ENCODE measurements at places on chromosomes 12 and 14.

DNA sequence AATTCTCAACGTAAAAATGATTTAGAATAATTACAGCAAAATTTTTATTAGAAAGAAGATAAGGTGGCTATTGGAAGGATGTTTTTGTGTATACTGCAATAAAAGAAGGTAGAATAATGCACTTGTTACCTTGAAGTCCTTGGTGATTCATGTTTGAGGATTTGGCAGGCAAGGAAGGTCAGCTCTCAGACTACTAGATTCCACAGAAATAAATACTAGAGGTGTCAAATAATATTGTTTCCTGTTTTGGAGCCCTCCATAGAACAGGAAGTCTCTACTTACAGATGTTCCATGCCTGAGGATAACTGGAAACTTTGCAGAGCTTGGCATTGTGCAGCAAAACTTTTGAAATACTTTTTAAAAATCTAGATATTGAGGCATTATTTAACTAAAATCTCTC, 284.3 kb upstream of the SYT1 start:
- no peak for DNase-seq

- DNase-seq = no peak
These were observed 15.8 kb downstream of the FBXW8 start for GRCh38 chr12:116926283-116927243.

DNA sequence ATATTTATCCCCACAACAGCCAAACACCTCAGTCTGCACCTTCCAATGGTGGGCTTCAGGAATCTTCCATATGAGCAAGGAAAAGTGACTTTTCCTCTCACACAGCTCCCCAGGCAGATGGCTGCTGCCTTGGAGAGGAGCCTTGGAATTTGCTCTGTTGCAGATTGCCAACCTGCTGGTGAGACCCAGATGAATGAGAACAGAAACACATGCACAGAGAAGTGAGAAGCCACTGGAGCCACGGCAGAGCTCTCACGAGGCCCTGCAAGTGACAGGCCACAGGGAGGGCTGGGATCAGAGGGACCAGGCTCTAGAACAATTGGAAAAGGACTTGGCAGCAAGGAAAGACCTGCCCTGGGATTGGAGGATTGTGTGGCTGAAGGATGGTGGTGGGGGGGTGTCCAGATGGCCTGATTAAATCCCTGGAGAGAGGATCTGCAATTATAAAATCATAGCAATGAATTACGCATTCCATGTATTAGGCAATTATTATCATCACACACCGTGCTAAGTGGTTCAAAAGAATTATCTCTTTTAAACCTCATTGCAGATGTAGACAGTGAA, 84.9 kb upstream of the PWP1 start:
- DNase-seq = no peak

DNA sequence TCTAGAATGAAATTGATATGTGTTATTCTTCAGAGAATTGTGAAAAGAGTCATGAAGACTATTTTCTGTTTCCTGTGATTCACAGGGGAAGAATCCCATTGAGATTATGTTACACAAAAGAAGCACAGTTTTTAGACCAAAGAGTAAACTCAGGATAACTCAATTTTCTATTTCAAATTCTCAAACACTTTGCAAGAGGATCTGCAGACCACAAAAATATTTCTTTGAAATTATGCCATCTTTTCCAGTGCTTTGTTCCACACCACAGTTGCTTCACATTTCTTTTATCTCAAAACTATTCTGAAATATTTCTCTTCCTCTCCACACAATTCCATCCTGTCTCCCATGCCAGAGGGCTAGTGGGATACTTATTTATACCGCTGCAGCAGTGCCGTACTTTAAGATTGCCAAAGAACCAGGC, 188.9 kb upstream of the FOXG1 start:
- DNase-seq = no peak

- no peak for DNase-seq
These were observed 93.9 kb downstream of the TBC1D30 start for GRCh38 chr12:64918344-64918743.

- DNase-seq = no peak
These were observed 26.2 kb downstream of the LGR5 start for GRCh38 chr12:71465796-71466195.

DNA sequence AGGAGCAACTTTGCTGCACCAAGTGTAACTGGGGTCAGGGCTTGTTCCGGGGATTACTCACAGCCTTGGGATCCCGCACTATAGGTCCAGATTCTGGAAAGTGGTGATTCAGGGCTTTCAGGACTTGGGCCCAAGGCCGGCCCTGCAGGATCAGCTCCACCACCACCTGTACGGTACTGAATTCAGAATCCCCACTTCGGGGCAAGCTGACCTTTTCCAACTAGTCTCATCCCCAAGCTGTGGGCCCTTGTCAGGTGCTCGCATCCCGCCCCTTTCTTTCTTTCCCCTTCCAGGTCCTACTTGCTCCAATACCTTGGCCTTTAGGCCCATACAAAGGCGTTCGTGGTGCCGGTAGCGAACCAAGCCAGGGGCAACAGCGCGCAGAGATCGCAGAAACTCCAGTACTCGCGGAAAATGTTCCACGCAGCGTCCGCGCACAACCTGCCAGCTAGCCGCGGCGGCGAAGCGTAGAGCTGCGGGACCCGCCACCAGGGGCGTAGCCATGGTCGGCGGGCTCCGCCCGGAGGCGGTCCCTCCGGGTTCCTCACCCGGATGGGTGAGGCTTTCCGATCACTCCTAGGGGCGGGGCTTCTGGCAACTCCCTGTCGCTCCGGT, 487 bp downstream of the TINF2 start:
- DNase-seq = peak; percentile 93

DNA sequence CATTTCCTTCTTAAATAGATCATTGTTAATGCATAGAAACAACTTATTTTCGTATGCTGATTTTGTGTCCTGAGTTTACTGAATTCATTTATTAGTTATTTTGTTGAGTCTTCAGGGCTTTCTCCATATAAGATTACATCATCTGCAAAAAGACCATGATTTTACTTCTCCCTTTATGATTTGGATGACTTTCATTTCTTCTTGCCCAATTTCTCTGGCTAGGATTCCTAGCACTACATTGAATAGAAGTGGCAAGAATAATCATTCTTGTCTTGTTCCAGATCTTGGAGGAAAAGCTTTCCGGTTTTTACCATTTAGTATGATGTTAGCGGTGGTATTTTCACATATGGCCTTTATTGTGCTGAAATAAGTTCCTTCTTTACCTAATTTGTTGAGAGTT, 303.0 kb upstream of the RTL1 start:
- DNase-seq = no peak

DNA sequence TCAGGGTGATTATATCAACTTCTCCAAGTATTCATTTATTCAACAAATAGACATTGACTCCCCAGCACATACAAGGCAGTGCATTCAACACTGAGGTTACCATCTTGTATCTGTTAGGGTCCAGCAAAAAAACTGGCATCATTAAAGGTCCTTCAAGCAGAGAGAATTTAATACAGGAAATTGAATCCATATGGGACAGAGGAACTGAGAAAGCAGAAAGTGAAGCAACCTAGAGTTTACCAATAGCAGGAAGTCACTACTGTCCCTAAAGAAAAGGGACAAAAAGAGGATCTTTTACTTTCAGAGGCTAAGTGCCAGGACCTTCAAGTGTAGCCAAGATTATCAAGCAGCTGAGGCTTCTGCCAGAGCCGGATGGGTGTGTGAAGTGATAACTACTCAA, 237.8 kb upstream of the TBX3 start:
- no peak for DNase-seq

DNA sequence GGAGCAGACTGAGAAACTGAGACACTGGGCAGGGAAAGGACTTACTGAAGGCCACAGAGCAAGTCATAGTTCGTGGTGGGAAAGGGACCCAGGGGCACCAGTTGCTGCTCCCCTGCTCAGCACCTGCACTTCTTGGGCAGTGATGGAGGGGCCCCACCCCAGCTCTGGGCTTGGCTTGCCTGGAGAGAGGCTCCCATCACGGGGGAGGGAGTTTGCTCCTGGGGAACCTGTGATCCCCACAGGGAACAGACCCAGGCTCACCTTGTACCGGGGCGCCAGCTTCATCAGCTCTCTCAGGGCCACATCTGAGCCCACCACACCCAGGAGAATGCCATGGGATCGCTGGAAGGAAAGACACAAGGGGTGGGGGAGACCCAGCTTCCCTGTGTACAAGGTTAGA, 39.8 kb downstream of the CACNA2D4 start:
- DNase-seq = no peak

- DNase-seq = no peak
These were observed 131.7 kb downstream of the PLXNC1 start for GRCh38 chr12:94280063-94280462.
